ENCODE measurements at places on chromosomes 5 and 9. TPM values are rescaled to one million over a fixed set of nuclear protein-coding genes. Genes with fewer than 3 reads are reported as not detected.

The SLCO6A1 gene
- total RNA-seq, result not detected

The FBXO4 gene
- 20.1 TPM for total RNA-seq

GRCh38 chr9:21558615-21559401, 76.7 kb upstream of the IFNE start:
- no peak for DNase-seq

DNA sequence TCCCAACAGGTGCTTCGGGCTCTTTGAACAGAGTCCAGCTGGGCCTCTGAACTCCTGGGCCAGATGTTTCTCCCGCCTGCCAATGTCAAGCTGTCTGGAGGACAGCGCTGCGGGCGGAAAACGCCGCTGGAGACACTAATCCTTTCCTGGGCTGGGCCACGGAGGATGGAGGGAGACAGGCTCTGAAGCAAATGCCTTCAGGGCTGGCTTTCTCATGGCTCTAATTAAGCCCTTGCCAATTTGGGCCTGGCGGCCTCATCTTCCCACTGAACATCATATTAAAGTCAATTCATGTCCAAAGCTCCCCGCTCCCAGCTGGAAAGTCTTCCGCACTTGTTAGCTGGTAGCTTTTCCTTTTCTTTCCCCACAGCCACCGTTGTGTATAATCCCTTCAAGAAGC, 72.7 kb downstream of the NTNG2 start:
- no peak for DNase-seq

Measured in tibial nerve (tissue), 4 donors.